ENCODE measurements at places on chromosomes 3 and 15.

- no peak for DNase-seq
Measured at GRCh38 chr3:196749125-196749524, 9.5 kb downstream of the PAK2 start.

GRCh38 chr15:62647202-62647842 lies 395.2 kb upstream of the TPM1 start:
- DNase-seq: peak; percentile 48

GRCh38 chr3:42123012-42123581 lies 31.9 kb downstream of the TRAK1 start:
- DNase-seq: no peak

- no peak for DNase-seq
Measured at GRCh38 chr3:113441051-113441770, at the start of gene CFAP44. TSS of gene CFAP44 (minus strand) at chr3:113441493. CDS start at chr3:113433664, 7,829 bp downstream.

Data from Calu3 (cell line).